Muscle of back (tissue), 13 donors: ENCODE measurements at places on chromosomes 1 and 21. TPM values are rescaled to one million over a fixed set of nuclear protein-coding genes. Genes with fewer than 3 reads are reported as not detected.
A peak's percentile ranks its signal among the peaks of the same experiment; 100 is the strongest.

DNA sequence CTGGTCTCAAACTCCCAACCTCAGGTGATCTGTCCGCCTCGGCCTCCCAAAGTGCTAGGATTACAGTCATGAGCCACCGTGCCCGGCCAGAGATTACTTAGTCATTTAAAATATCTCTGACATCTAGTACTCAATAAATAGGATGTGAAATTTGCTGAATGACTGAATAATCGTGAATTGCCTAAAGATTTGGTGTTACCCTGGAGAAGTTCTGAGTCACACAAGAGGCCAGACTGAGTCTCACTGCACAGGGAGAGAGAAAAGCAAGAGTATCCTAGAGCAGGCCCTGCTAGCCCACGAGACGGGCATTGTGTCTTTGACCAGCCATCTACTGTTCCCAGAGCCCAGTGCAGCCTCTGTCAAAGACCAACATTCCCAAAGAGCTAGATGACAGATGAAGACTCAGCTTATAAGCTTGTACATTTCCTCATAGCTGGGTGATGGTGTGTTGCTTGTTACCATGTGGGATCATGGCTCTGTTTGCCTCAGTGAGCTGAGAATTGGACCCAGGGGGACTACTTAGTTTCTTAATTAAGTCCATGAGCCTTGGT, 5.6 kb upstream of the EIF4G3 start:
- DNase-seq: no peak

DNA sequence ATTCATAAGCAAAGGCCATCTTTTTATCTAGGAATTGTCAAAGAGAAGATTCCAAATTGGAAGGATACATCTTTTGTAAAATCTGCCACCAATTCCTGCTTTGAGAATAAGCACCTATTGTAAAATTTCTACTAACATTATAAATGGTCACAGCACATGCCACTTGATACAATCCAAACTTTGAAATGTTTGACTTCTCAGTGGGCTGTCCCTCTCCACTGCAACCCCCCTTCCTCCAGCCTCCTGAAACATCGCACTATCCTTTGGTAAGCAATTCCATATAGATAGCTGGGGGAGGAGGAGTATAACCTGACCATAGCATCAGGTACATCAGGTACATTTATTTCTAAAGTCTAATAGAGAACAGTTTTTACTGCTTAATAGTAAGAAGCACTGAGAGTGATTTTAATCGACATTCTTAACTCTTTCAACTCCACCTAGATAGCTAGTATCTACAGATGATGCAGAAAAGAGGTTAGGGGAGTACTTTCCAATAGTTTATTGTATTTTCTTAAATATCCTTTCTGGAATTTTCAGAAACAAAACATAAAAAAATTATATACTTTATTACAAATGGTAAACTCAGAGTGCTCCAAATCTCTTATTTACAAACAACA, 2.9 kb downstream of the JUN start:
- peak; percentile 37 for DNase-seq

- peak; percentile 53 for DNase-seq
Measured at GRCh38 chr21:42674351-42674940, 21.0 kb downstream of the PDE9A start.

DNA sequence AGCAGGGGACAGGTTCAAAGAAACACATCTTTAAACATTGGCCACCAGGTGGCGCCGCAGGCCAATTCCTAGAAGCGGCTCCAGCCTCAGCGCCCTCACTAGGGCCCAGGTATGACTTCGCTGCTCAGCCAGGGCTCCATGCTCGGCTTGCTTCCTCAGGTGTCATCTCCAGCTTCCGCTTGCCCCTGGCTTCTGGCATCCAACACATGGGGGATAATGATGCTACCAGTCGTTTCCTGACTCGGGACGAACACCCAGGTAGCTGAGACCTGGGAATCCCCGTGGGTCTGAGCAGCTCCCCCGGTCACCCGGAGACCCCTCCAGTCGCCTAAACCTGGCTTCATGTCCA, 8.5 kb upstream of the MEX3A start:
- DNase-seq: peak; percentile 78

- DNase-seq: no peak
Measured at GRCh38 chr1:181106022-181106312, 17.5 kb downstream of the IER5 start.

GRCh38 chr1:154806333-154806732, 63.7 kb downstream of the KCNN3 start:
- DNase-seq: no peak

- no peak for DNase-seq
Measured at GRCh38 chr1:234643111-234643849, 33.3 kb upstream of the IRF2BP2 start.

The ZFP69B gene
- polyA plus RNA-seq: 5.1 TPM

The CELA2A gene
- polyA plus RNA-seq: not detected

The CD247 gene
- 0.42 TPM for polyA plus RNA-seq

The TLR5 gene
- 4.6 TPM for polyA plus RNA-seq

The LAD1 gene
- 12.0 TPM for polyA plus RNA-seq

The OR2L5 gene
- polyA plus RNA-seq: not detected

The VAV3 gene
- 8.9 TPM for polyA plus RNA-seq
